SW 1271 (cell line): ENCODE measurements at places on chromosomes 11 and 22.

DNA sequence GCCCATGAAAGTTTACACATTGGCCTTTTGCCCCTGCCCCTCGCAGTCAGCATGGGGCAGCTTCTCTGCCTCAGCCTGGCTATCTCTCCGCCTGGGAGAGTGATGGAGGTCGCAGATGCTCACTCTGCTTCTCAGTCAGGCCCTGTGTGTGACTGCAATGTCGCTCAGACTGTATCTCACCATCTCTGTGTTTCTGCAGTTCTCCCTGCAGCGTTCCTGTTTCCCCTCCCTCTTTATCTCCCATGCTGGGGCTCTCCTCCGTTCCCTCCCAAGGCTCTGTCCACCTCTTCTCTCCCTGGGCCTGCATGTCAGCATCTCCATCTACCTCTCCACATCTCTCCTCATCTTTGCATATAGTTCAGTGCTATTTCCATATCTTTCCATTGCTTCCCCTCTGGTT is 38.1 kb downstream of the SLC22A12 start:
- no peak for DNase-seq

DNA sequence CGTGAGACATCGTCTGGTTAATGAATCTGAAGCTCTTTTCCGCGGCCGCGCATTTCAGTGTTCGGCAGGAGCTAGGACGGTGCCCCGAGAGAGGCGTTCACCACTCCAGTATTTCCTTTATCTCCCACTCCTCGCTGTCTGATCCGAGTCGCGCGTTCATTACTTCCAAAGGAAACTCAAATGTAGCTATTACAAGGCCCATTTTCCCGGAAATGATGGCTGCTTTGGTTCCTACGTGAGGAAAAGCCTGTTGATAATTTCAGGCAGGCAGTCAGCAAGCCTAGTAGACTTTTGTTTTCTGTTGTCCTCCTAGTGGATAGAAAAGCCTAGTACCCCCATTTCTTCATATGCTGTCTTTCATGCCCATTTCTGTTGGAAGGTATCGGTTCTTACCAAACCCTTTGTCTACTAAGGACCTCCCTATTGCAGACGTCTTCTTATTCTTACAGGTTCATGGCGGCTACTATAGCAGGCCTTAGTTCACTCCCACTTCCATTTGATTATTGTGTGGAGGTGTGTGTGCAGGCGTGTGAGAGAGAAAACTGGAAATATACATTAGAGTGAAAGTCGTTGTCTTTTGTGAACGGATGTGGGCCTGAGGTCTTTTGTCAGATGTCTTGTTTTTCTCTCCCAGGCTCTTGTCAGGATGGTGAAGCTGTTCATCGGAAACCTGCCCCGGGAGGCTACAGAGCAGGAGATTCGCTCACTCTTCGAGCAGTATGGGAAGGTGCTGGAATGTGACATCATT is 737 bp downstream of the RBM4 start:
- no peak for DNase-seq

GRCh38 chr11:21198498-21198897 is 529.1 kb downstream of the NELL1 start:
- no peak for DNase-seq

- DNase-seq = no peak
These were observed 8.6 kb downstream of the KLHL35 start for GRCh38 chr11:75424396-75424795.

GRCh38 chr11:7383406-7383805 is 101.9 kb upstream of the OLFML1 start:
- DNase-seq = no peak

GRCh38 chr11:75356613-75357012 is 5.2 kb upstream of the ARRB1 start:
- DNase-seq = no peak
